ENCODE measurements at places on chromosomes 2 and 18.

- DNase-seq, result peak; percentile 71
These were observed 220.6 kb downstream of the SLC4A10 start for GRCh38 chr2:161844822-161845221.

DNA sequence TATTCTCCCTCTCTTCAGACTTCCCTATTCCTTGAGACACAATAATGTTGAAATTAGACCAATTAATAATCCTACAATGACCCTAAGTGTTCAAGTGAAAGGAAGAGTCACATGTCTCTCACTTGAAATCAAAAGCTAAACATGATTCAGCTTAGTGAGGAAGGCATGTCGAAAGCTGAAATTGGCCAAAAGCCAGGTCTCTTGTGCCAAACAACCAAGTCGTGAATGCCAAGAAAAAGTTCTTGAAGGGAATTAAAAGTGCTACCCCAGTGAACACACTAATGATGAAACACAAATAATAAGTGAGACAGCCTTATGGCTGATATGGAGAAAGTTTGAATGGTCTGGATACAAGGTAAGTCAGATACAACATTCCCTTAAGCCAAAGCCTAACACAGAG, 115.4 kb downstream of the PXDN start:
- no peak for DNase-seq

DNA sequence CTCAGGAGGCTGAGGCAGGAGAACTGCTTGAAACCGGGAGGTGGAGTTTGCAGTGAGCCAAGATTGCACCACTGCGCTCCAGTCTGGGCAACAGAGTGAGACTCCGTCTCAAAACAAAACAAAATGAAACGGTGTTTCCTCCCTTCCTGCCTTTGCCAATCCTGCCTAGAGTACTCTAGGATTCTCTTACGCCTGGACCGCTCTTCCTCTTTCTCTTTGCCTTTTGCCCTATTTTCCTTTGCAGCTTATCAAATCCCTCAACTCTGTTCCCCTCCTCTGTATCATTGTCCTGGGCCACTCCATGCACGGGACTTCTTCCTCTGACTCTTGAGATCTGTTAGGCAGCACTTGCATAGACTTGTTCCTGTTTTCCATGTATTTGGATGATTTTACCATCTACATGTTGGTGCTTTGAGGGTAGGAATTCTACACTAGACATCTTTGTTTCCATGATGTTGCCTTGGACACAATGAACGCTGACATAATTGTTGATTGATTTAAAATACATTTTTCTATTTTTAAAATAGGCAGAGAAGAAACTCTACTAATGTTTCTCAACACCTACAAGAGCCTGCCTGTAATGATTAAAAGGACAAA, 24.8 kb upstream of the ACYP2 start:
- DNase-seq, result no peak

GRCh38 chr2:64212801-64213321, 68.6 kb upstream of the PELI1 start:
- peak; percentile 7 for DNase-seq

DNA sequence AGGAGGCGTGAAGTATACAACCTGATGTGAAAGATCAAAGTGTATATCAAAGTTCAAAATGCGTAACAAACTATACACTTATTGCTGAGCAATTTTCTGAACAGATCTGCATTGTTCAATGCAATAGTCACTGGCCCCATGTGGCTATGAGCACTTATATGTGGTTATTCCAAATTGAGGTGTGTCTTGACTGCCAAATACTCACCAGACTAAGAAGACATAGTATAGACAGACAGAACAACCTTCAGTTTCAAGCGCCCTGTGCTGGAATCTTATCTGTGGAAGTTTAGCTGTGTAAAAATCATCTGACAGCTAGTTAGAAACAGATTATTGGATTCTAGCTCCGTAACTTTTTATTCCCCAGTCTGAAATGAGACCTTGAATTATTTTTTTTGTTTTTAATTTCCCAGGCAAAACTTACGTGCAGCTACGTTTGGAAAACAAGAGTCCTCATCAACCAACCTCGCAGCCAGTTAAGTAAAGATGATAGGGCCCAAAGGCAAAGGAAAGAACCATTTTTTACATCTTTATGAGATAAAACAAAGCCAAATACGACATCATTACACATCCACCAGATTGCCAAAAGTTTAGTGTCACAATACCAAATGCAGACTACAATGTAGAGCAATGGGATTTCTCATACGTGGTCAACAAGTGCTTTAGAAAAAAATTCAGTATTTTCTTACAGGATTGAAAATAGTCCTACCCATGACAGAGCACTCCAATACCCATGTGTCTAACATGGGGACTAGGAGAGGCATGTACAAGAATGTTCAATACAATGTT, 37.2 kb downstream of the MBOAT2 start:
- DNase-seq, result no peak

DNA sequence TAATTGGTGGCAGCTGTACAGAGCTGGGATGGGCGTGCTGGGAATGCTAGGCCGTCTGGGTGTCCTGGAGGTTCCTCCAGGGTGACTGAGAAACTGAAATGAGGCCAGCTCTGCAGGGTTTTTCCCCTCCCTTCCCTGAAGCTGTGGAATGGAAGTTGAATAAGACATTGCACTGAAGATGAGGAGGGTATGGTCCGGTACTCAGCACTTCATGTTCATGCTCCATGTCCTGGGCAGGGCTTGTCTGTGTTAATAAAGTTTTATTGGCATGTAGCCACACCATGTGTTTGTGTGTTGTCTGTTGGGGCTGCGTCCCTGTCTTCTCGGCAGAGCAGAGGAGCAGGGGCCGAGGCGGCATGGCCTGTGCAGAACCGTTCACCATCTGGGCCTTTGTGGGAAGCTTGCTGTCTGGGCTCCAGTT, 154.0 kb downstream of the LDLRAD4 start:
- no peak for DNase-seq

DNA sequence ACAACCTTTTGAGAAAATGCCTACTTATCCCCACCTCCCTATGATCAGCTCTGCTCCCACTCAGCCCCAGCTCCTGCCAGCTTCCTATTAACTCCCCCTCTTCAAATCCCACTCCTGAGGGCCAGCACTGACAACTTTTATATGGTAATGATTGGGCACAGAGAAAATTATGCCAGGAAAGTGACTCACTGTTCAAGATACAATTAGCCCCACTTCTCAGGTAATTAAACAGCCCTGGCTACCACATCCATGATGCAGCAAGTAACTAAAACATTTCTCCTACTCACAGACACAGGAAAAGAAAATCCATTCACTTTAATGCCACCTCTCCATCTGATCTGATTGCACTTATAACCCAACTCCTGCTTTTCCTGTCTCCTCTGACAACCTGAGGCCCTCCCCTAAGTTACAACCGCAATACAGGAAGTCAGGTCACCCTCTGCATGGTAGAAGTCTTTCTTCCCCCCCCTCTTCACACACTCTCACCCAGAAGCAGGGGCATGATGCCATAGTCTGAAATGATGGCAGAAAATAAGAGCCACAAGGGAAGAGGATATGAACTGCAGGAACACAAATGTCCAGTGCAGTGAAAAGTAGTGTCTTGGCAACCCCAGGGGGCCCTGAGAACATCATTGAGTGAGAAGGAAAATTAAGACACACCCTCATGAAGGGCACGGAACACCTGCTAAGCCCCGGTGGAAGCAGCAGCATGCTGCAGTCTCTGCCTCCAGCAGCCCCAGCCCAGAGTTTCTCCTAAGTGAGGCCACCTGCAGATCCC, 54.4 kb downstream of the STK39 start:
- DNase-seq, result no peak

- DNase-seq, result no peak
These were observed 117.2 kb downstream of the CMPK2 start for GRCh38 chr2:6748406-6749067.

DNA sequence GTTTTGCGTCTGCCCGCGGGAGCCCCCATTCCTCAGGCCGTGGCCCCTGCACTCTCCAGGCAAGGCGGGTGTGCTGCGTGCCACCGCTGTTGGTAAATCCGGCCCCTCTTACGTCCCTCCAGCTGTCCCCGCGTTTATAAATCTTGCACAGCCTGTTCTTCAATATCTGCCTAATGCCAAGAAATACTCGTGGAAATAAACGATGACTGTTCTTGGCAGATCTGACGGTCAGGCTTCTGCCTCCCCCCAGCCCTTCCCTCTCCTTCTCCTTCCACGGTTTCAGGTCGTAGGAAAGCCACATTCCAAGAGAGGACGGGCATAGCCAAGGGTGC, 20.5 kb downstream of the ODC1 start:
- DNase-seq, result no peak

DNA sequence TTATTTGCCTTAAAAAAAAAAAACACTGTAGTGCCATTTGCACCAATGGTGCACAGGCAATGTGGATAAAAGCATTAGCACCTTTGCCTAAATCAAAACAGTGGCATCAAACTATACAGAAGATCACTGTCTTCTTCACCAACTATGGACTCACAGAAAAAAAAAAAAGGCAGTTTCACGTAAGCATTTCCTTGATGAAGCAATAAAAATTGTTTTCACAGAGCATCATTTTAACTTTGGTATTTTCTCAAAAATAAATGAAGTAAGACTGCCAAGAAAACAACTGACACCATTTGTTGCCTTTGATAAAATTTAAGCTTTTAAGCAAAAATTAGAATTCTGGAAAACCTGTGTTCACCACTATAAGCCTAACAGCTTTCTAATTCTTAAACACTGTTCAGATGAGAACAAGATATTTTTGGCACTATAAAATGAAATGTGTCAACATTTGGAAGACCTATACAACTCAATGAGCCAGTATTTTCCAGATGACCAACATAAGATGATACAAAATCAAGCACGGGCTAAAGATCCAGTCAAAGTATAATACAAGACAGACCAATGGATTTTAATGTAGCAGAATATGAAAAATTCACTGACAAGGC, 21.1 kb downstream of the METTL8 start:
- DNase-seq, result no peak

GRCh38 chr2:5756272-5756671, 64.1 kb downstream of the SOX11 start:
- no peak for DNase-seq

- no peak for DNase-seq
These were observed 25.7 kb downstream of the TUBB6 start for GRCh38 chr18:12333506-12334290.

- DNase-seq, result no peak
These were observed 73.1 kb downstream of the TSHZ1 start for GRCh38 chr18:75283731-75284130.

DNA sequence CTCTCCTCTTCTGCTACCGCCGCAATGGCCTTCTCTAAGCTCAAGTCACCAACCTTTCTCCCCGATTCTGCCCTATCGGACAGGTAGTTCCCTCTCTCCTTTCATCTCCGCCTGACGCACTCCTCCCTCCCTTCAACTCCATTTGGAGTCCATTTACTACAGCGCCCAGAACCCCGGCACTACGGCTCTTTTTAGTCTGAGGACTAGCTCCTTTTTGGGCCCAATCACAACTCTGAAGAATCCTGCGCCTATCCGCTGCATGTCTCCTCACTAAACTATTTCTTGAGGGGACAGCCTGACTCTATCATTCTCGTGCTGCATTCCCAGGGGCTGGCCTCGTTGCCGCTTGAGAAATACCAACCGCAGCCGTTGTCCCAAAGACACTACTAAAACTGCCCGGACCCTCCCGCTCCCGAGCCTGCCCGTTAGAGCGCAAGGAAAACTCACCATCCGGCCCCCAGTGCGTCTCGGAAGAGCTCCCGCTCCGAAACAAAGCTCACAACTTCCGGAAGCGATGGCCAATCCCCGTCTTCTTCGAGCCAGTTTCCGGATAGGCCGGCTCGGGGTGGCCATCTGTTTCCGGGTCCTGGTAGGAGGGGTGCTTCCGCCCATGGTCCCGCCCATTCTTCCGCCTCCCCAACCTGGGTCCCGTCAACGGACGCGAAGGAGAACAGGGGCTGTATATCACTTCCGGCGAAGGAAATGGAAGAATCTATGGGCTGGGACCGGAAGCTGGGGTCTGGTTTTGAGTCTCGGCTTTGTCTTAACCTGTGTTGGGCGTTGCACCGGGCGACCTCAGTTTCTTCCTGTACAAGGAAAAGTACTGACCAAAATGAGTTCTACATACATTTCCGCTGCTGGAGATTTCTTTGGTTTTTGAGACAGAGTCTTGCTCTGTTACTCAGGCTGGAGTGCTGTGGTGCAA, at the start of gene TPRKB:
Gene TPRKB, minus strand, starts transcription at position 491 of the 925 bp plus-strand sequence. CDS start 2,776 bp downstream, outside the sequence.
- DNase-seq, result peak; percentile 98

DNA sequence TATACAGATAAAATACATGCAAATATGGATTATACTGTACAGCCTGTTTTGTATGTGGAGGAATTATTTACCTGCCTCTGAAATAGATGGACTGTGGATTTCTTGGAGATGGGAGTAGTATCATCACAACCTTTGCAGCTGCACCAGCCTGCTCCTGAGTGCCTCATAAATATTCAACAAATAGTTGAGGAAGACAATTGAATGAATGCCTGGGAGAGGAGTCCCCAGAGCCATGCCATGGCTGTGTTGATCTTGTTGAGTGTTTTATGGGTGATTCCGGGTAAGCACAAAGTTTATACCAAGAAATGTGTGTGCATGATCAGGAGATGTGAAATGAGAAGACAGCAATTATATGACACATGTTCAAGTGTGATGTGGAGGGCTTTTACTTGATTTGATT, 225.0 kb downstream of the FHOD3 start:
- DNase-seq, result no peak

GRCh38 chr2:27428978-27429541, 629 bp downstream of the NRBP1 start:
- peak; percentile 53 for DNase-seq

GRCh38 chr2:215487002-215487372, 51.1 kb upstream of the FN1 start:
- no peak for DNase-seq

- no peak for DNase-seq
These were observed 53.7 kb upstream of the MAP3K20 start for GRCh38 chr2:173021939-173022371.

DNA sequence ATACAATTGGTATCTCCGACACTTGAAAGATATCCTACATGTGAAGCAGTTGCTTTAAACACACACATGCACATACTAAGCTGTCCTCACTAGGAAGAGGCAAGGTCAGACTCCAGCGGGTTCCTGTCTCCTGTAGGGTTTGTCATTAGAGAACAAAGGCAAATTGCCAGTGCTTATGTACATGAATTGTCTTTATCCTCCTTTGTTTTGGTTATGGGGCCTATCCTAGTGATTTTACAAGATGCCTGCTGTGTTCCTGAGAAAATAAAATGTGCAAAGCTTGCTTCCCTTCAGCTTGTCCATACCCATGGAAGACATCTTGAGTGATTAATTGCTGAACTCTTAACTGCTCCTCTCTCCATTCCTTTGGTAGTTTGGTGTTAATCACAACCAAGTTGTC, 86.7 kb upstream of the SLC39A10 start:
- DNase-seq, result no peak

GRCh38 chr2:167708998-167709397, 538.4 kb downstream of the STK39 start:
- DNase-seq, result no peak

DNA sequence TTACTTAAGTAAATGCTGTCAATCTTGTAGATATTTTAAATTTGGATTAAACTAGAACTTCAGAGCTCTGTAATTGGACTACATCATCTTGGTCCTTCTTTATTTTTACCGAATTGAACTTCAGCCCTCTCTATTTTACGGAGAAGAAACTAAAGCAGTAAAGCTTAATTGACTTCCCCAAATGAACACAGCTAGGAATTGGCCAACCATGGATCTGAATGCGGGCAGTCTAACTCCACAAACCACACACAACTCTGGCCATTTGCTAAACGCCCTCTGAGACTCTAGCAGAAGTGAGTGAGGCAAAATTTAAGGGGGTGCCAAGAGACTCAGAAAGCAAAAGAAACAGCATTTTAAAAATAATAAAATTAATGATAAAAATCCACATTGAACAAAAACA, 86.3 kb upstream of the KCTD1 start:
- no peak for DNase-seq
